Esophagus muscularis mucosa (tissue), 4 donors: ENCODE measurements at places on chromosomes 6 and 20. TPM values are rescaled to one million over a fixed set of nuclear protein-coding genes. Genes with fewer than 3 reads are reported as not detected.
A peak's percentile ranks its signal among the peaks of the same experiment; 100 is the strongest.

The SIRPD gene
- total RNA-seq, result not detected

The GMPR gene
- 41.9 TPM for total RNA-seq

GRCh38 chr6:134683783-134684422, 266.0 kb downstream of the ALDH8A1 start:
- DNase-seq, result no peak

DNA sequence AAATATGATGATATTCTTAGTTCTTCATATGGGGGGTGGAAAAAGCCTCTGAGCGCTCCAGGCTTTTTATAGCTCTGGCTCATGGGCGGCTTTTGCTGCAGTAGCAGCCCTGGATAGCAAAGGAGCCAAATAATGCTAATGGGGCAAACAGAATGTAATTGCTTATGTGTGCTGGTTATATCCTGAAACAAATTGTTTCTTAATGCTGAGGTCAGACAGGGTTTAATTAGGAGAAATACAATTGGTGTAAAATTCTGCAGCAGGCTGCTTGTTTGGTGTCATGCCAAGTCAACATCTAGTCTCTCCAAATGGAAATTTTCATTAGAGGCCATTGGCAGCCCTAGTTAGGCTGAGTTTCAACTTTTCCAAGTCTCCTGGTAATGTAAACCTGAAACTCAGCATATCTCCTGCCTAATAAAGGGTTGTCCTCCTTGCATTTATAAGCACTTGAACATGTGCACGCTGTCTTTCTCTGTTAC, 530.1 kb upstream of the NOX3 start:
- no peak for DNase-seq

DNA sequence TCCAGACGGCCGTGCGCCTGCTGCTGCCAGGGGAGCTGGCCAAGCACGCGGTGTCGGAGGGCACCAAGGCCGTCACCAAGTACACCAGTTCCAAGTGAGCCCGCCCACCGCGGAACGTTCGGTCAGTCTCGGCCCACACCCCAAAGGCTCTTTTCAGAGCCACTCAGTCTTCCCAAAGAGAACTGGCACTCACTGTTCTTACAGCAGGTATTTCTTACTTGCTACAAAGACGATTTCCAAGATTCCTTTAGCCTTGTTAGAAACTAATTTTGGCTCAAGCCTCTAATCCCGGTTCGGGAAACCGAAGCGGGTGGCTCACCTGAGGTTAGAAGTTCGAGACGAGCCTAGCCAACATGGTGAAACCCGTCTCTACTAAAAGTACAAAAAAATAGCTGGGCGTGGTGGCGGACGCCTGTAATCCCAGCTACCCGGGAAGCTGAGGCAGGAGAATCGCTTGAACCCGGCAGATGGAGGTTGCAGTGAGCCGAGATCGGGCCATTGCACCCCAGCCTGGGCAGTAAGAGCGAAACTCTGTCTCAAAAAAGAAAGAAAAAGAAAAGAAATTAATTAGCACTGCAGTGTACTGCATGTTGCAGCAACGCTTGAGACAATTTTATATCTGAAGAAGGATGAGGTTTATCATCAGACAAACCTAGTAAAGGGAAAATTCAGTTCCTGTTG, 73.1 kb downstream of the OR2B2 start:
- DNase-seq, result peak; percentile 92

DNA sequence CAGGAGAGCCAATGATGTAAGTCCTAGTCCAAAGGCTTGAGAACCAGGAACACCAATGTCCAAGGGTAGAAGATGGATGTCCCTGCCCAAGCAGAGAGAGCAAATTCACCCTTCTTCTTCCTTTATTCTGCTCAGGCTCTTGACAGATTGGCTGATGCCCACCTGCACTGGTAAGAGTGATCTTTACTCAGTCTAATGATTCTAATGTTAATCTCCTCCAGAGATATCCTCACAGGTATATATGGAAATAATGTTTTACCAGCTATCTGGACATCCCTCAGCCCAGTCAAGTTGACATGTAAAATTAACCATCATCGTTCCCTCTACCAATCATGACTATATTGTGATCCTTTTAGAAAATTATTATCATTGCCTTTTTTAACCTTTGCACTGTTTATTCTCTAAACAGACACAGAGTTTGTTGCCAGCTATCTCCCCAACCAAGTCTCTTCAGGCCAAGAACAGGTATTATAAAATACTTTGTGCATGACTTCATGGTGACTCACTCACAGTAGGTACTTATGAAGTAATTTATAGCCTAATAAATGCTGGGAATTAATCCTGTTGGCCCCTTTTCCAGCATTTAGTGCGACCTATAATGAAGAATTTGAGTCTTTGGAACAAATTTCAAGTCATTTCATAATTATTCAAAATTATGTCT, 26.2 kb upstream of the TSHZ2 start:
- DNase-seq, result no peak

DNA sequence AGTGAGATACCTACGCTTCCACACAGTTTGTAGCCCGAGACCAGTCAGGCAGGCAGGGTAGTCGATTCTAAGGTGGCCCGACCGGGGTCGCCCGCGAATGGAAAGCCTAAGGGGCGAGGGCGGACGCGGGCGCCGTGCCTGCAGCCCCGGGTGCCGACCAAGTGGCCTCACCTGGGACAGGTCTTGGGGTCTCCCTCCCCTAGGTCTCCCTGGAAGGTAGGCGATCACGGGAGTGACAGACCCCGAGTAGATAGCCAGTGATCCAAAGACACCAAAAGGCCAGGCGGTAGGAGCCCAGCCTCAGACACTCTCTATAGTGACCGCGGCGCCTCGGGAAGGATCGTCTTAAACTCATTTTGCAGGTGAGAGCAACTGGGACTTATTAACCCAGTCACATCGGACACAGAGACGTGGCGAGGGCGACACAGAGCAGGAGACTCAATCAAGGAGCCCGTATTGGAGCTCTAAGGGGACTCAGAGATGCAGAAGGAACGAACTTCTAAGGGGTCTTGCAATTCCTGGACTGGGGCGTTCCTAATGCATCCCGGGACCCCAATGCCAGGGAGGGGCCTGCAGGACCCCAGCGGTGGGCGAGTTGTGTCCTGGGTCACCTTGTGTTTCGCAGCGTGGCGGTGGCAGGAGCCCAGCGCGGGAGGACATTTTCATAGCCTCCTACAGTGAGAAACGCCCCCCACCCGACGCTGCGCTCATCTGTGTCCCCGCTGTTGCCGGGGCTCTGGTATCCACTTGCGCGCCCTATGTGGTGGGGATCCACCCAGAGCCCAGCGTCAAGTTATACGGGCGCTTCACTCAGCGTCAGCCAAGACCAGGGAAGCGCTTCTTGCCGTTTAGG, 2.1 kb upstream of the VSX1 start:
- no peak for DNase-seq

- no peak for DNase-seq
Measured at GRCh38 chr6:159151266-159151855, 17.8 kb upstream of the FNDC1 start.
